NCI-H2029 (cell line): ENCODE measurements at places on chromosomes 6 and 20.

- DNase-seq, result no peak
These were observed 456.9 kb upstream of the JAG1 start for GRCh38 chr20:11130554-11131166.

DNA sequence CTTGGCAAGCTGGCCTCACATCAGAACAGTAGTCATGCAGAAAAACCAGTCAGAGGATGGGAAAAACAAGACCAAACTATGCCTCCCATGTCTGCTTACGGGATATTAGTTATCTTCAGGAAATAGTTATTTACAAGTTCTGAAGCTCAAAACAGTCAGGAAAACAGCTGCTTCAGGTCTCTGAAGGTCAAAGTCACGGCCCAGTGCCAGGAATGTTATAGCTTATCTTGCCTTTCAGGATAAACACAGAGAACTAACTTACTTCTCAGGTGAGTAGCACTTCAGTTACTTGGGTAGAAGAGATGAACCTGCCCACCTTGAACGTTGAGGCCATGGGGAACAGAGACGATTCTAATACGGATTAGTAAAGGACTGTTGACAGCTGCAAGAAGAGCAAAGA is 310.7 kb downstream of the KIF16B start:
- no peak for DNase-seq

- no peak for DNase-seq
These were observed 302.6 kb downstream of the GMDS start for GRCh38 chr6:1942834-1943233.

DNA sequence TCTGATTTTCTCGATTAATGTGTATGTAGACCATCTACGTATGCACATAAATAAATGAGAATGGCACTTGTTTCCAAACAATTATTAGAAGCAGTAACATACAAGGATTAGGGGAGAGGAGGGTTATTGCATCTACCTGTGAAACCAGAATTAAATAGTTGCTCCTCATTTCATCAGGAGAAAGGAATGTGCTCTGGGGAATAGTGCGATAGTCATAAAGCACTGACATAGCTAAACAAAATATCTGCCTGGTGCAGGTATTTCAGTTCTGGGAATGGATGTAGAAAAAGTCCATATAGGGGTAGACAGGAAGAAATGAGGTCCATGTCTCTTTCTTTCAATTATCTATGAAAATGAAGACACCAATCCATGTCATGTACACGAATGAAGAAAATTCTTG is 1.6 kb upstream of the ID4 start:
- no peak for DNase-seq

- DNase-seq, result no peak
These were observed 53.3 kb downstream of the CNKSR3 start for GRCh38 chr6:154457046-154457713.

DNA sequence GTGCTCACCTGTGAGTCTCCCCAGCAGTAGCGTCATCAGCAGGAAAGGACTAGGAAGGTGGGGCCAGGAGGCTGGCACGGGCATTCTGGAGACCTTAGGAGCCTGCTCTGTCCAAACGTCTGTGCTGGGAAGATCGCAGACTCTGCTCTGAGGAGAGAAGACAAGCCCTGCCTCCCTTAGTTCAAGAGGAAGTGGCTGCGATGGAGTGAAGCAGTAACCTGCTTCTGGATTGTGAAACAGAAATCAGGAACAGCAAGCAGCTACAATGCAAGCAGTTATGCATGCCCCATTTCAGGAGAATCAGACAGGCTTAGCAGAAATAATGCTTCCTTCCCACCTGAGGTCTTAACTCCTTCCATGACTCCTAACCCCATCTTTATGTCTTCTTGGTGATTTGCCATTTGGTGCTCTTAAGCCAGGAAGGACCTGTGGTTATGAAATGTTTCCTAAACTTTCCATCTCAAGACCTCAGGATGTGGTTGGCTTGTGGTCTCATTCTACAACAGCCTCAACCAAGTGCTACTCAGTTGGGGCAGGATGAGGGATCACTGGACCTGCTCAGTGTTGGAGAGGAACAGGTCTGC is at the start of gene SIRPB1:
SIRPB1 (minus strand) TSS at position 149 of the 584 bp plus-strand sequence; CDS start at position 84, 65 bp downstream.
- DNase-seq, result no peak

- DNase-seq, result no peak
These were observed 110.8 kb downstream of the EDN3 start for GRCh38 chr20:59411170-59411569.

DNA sequence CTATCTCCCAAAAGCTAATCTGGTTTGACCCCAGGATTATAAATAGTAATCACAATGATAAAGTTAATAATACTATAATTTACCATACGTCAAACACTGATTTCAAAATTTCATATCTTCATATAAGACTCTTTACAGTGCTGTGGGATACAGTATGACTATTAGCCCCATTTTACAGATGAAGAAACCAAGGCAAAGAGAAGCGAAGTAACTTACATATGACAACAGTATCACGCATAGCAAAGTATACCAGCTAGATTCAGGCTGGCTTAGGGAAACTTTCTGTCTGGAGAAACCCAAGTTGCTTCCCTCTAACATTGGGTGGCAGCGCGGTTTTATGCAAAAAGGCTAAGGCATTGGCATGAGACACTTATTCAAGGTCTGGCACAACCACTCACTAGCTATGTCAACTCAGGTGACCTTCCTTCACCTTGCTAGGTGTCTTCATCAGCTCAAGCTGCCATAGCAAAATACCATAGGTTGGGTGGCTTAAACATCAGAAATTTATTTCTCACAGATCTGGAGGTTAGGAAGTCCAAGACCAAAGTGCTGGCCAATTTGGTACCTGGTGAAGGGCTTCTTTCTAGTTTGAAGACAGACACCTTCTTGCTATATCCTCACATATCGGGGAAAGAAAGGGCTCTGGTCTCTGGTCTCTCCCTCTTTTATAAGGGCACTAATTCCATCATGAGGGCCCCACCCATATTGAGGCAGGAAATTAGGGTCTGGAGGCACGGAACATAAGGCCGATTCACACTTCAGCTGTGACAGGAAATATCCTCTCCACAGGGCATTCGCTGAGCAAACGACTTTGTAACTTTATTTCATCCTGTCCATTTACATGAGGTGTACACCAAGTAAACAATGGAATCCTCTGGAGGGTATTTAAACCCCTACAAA is 22.4 kb upstream of the UTRN start:
- DNase-seq, result no peak

DNA sequence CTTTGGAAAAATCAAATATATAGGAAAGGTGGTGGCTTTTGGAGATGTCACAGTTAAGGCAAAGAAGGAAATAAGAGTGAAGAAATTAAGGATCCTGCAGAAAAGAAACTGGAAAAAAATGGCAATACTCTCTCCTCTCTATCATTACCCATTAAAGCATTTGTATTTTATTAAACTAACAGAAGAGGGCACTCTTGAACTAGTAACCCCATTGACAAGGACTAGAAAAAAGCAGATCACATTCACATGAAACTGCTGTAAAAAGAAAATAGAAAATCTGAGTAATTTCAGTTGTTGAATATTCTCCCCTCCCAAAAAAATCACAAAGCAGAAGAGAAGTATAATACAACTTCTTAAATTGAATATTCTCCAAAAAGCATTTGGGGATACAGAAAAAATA is 104.1 kb upstream of the SLC35B3 start:
- peak; percentile 79 for DNase-seq
